Bronchial epithelial cell (primary cell): ENCODE measurements at places on chromosomes 3 and 15. TPM values are rescaled to one million over a fixed set of nuclear protein-coding genes. Genes with fewer than 3 reads are reported as not detected.
A peak's percentile ranks its signal among the peaks of the same experiment; 100 is the strongest.

GRCh38 chr15:98888820-98889479 lies 118.6 kb downstream of the PGPEP1L start:
- DNase-seq: peak; percentile 62

- DNase-seq: no peak
These were observed 437.9 kb downstream of the CHL1 start for GRCh38 chr3:634511-634910.

GRCh38 chr15:41961001-41961518 lies 11.3 kb downstream of the EHD4 start:
- peak; percentile 50 for DNase-seq

The SPATA12 gene
- under 0.01 TPM in 1 of 2 replicates, not detected in the other for total RNA-seq

The GFM1 gene
- 51.2 and 55.3 TPM in 2 replicates for total RNA-seq

The TGM5 gene
- under 0.01 and 1.8 TPM in 2 replicates for total RNA-seq

The CAMK2N2 gene
- not detected in 2 replicates for total RNA-seq
